Activated effector memory CD4-positive, alpha-beta T cell treated with Interleukin-2 at 50 U/mL for 16 hours (primary cell): ENCODE measurements at places on chromosomes 3 and 15.

GRCh38 chr3:87987952-87988351 lies 70.9 kb downstream of the CGGBP1 start:
- DNase-seq, result no peak

GRCh38 chr3:17491601-17492000 lies 250.8 kb downstream of the TBC1D5 start:
- DNase-seq, result no peak

DNA sequence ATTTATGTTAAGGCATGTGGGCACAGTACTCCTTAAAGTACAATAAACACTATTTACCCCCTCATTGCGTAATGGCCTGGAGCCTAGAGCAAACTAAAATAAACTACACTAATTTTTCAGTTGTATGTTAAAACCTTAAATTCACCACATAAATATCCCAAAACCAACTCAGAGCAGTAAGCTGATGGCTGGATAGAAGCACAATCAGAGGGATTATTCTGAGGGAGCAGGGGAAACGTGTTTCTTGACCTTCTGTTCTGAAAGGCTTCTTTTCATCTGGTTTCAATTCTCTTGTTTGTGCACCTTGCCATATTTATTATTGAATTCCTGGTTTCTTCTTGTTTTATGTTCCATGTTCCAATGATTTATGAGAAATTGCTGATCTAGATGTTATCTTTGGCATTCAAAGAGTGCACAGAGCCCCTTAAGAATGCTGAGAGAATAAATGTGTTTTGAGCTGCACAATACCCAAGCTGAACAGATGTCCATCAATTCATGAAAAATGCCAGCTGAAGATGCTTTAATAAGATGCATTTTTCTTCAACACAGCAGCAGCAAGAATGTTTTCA lies 29.6 kb downstream of the RPL22L1 start:
- no peak for DNase-seq

DNA sequence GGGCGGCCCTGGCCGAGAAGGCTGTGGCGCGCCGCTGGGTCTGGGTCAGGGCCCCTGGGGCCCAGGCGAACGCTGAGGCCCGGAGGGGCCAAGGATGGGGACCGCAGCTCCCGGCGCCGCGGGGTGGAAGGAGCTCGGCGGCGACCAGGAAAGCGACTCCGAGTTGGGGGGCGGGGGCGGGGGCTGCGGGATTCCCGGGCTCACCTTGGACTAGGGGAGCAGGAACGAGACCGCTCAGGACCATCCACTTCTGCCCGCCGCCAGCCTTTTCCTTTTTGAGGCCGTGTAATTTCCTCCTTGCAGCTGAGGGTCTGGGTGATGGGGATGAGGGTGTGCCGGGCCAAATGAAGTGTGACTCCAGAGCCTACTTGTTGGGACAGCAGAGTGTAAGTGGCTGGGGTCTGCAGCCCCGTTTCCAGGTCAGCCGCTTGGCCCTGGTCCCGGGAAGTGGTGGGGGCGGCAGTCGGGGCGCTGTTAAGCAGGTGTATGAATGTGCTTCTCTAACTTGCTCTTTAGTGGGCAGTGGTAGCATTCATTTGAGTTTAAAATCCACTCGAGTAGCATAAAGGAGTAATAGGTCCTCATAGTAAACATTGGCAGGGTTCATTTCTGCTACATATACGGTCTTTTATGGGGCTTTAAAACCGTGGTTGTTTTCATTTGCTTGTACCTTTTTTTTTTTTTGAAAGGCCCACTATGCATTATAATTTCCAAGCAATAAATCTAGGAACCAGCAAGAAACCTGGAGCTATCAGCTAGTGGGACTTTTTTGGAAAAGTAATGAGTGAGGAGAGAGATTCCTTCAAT lies 717 bp downstream of the PXK start:
- peak; percentile 11 for DNase-seq

GRCh38 chr15:31207246-31207645 lies 105.7 kb upstream of the TRPM1 start:
- no peak for DNase-seq

GRCh38 chr3:57787867-57788623 lies 31.9 kb downstream of the SLMAP start:
- DNase-seq, result no peak

DNA sequence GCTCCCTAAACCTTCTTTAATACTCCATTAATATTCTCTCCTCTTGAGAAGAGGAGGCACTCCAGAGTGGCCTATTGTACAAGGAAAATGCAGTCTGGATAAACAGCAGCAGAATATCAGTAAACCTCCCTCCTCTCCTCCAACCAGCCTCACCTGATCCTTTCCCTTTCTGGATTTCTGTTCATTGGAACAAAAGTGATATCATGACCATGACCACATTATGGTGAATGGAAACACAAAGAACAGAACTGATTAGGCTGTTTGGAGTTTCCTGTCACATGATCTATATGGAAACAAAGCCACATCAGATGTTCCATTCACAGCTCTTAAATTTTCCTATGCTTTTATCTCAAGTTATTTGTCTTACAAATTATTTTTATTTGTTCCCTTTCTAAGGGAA lies 14.6 kb downstream of the C2CD4B start:
- DNase-seq, result no peak

- DNase-seq, result no peak
Measured at GRCh38 chr15:55937040-55937439, 56.4 kb downstream of the NEDD4 start.

DNA sequence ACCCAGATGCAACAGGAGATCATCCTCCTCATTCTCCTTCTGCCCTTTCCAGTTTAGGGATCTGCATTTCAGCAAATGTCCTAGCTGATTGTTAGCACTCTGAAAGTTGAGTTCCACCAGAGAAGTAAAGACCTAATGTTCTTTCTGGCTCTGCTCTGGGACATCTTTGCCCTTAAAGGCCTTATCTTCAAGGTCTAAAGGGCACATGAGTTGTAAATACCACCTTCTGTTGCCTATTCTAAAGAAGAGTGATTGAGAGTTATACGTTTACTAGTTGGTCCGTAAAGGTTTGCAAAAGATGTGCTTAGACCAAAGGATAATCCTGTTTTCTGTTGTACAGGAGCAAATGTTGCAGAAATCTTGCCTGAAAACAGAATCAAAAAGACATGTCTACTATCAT lies 151.6 kb downstream of the ADAMTS9 start:
- DNase-seq, result no peak

DNA sequence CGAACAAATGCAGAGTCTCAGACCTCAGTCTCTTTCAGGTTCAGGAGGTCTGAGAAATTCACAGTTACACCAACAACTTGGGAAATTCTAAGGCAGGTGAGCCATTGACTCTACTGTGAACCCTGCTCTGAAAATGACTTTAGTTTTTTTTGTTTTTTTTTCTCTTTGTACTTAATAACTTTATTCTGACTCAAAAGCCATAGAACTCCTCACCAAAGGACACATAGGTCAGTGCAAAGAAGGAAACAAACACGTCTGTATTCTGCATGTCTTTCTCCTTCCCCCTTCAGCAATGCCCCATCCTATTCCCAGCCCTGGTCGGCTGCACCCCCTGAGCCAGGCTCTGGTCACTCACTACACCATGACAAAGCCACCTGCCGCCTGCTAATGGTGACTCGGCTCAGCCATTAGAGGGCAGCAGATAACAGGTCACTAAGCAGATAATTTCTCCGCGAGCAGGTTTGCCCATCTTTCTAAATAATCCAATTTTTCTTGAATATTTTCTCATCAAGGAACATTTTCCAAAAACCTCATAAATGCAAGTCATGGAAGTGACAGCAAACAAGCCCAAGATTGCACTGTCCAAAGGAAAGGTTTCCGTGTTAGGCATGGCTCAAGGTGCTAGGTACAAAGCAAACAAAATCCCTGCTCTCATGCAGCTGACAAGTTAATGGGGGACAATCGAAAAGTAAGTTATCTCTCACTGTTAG lies 37.7 kb downstream of the TM4SF4 start:
- DNase-seq, result no peak

GRCh38 chr3:45411081-45411480 lies 22.7 kb downstream of the LARS2 start:
- no peak for DNase-seq

- no peak for DNase-seq
Measured at GRCh38 chr3:66958067-66958466, 40.0 kb upstream of the KBTBD8 start.

DNA sequence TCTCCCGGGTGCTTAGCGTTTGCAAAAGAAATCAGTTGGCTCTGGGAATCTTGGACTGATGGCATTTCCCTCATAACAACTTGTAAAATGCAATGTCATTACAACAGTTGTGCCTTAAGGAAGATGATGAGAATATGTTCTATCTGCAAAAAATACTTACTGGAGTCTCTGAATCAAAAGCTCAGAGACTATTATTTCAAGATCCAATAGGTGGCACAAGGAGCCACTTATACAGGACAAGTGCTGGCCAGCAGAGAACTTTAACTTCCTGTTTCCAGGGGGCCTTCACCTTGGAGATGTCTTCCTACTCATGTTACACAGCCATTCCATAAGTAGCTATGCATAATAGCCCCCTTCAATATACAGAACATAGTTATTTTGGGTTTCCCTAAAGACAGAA lies 8.9 kb upstream of the RPS27L start:
- DNase-seq, result no peak

DNA sequence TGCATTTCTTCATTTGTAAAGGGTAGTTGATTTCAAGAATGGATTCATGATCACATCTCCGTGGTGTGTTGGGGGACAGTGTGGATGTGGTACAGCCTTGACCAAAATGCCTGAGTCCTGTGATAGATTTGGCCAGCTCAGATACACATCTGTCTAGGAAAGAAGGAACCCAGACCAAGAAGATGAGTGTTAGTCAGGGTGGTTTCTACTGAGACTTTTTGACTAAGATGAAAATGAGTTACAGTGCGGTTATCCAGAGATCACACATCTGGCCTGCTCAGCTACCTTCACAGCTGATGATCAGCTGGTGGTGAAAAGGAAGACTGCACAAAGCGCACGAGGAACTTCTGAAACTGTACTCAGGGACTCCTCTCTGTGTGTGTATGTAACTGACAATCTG lies 68.0 kb downstream of the FNDC3B start:
- peak; percentile 25 for DNase-seq

- DNase-seq, result no peak
Measured at GRCh38 chr3:173690542-173691180, 293.1 kb downstream of the NLGN1 start.

DNA sequence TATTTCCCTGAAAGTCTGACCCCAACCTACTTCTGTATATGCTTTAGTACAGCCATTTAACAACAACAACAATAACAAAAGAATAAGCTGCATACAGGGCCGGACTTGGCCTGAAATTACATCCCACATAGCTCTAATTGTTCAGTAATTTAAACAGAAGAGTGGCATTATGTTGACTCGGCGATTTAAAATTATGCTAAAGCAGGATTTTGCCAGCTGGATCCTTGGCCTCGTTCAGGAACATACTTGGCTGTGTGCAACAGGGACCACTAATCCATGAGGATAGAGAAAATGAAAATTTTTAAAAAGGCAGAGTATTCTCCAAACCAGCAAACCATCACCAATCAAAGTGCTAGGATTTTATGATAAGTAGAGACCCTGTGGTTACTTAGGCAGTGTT lies 433.1 kb upstream of the RBMS3 start:
- DNase-seq, result no peak

DNA sequence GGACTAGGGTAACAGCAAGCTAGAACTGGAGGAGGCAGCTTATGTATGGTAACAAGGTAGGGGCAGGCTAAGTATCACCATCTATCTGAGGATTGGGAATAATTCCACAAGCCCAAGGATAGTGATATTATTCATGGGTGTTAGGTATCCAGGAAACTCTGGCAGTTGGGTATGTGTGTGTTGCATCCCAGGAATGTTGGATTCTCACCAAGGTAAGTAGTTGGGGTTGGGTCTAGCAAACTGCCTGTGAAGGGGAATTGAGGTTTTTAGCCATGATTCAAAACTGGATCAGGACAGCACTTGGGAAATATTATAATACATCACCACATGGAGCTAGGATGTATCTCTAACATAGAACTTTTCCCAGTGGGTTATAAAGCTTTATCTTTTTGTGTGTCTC lies 626.4 kb upstream of the GOLIM4 start:
- DNase-seq, result no peak
